ENCODE measurements at places on chromosomes 7 and 10.
A peak's percentile ranks its signal among the peaks of the same experiment; 100 is the strongest.

- no peak for DNase-seq
Measured at GRCh38 chr7:139339025-139339424, 2.1 kb upstream of the FMC1 start.

GRCh38 chr7:5709347-5709950 lies 72.0 kb downstream of the RNF216 start:
- DNase-seq = no peak

GRCh38 chr10:72245949-72246525 lies 27.7 kb upstream of the DDIT4 start:
- no peak for DNase-seq

- DNase-seq = no peak
Measured at GRCh38 chr7:128152721-128153120, 88.4 kb upstream of the LEP start.

GRCh38 chr10:107133656-107134055 lies 30.9 kb downstream of the SORCS1 start:
- no peak for DNase-seq

DNA sequence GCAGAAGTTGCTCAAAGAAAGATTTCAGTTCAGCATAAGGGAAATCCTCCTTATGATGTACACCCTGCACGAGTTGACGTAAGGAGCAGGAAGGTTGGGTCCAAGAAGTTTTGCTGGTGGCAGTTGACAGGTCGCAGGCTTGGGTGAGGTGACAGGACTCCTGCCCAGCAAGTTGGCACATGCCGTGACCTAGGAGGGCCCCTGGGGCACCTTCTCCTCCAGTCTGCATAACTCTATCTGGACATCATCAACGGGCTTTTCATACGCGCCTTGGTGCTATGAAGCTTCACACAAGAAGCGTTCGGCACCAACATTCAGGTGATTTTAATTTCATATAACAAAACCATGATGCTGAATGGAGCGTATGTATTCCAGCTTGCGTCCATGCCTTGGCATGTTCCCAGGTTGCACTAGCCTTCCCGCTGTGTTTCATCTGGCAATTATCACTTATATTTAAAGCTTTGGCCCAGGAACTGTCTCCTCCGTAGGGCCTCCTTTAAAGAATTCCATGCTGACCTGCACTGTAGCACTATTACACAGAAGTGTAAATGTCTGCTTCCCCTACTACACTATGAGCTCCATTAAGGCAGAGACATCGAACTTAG lies 651.6 kb upstream of the FOXK1 start:
- no peak for DNase-seq

GRCh38 chr7:18940593-18941134 lies 176.8 kb downstream of the TWIST1 start:
- DNase-seq = no peak

- no peak for DNase-seq
Measured at GRCh38 chr10:46029461-46030030, 877 bp downstream of the NCOA4 start.

GRCh38 chr10:84416245-84416555 lies 87.8 kb downstream of the CCSER2 start:
- DNase-seq = no peak

DNA sequence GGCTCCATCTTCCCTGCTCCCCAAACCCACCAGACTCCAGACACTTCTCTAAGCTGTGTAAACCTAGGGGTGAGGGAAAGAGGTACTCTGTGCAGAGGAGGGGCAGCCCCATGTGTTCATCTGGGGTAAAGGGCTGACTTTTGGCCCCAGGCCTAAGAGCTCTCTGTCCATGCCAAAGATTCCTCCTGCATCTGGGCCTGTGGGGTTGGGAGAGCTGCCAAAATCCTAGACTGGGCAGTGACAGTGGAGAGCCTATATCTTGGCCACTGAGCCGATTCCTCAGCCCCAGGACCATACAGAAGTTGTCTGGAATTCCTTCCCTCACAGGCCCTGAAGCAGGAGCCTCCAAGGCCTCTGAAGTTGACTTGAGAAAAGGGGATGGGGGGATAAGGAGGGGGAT lies 25.3 kb upstream of the LEP start:
- DNase-seq = no peak

GRCh38 chr10:7102557-7103349 lies 308.1 kb downstream of the SFMBT2 start:
- no peak for DNase-seq

GRCh38 chr10:83929399-83929798 lies 209.9 kb upstream of the GHITM start:
- DNase-seq = no peak

DNA sequence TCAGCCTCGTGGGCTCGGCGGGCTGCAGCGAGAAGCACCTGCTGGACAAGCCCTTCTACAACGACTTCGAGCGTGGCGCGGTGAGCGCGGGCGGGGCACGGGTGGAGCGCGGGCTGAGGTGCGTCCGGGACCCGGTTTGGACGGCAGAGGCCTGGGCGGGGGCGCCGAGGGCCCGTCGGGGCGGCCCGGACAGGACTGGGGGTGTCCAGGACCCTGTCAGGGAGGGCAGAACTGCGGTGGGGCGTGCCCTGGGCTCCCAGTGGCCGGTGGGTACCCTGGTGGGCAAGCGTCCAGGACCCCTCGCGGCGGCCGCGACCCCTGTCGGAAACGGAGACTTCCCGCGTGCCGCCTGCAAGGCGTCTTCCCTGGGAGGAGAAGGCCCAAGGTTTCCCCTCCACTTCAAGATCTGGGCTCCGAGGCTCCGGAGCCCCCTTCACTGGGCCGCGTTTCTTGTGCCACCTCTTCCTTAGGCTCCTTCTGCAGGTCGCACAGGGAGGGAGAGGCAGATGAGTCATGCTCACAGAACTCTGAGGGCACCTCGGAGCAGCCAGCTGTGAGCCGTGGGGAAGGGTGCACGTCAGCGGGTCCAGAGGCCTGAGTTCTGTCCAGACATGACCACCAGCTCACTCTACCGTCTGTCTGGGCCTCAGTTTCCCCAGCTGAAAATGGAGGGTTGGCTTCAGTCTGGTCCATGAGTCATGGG lies 485 bp downstream of the ALOX5 start:
- peak; percentile 10 for DNase-seq

DNA sequence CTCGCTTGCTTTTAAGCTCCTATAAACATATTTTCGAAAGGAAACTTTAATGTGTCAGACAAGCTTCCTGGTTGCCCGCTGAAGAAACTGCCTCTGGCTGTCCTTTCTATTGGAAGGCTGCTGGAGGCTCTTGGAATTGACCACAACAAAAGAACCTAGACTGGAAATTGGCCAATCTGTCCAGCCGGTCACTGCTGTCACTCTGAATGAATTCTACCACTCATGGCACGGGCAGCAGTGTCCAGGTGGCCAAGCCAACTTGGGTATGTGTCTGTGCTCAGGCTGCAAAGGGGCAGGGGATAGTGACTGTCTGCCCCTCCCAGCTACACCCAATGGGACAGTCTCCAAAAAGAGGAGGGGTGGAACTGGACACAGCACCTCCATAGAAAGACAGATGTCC lies 57.6 kb downstream of the CDH23 start:
- no peak for DNase-seq

GRCh38 chr10:13690281-13690825 lies 103.6 kb downstream of the PRPF18 start:
- DNase-seq = no peak

- no peak for DNase-seq
Measured at GRCh38 chr10:117476716-117477115, 65.8 kb upstream of the EMX2 start.

DNA sequence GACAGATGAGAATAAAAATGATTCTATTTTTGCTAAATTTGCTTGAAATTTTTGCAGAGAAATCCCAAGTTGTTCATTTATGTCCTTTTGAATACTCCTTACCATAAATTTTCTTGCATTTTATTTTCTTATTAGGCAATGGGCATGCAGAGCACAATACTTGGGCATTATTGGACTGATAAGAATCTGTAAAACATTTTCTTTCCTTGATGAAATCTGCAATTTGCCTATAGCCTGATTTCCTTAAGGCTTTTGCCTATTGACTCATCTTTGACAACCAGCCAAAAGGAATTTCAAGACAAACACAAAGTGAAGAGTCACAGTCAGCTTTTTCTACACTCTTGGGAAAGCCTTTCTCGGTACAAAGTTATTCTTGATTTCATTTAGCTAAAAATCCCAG lies 30.5 kb upstream of the GNAT3 start:
- no peak for DNase-seq

DNA sequence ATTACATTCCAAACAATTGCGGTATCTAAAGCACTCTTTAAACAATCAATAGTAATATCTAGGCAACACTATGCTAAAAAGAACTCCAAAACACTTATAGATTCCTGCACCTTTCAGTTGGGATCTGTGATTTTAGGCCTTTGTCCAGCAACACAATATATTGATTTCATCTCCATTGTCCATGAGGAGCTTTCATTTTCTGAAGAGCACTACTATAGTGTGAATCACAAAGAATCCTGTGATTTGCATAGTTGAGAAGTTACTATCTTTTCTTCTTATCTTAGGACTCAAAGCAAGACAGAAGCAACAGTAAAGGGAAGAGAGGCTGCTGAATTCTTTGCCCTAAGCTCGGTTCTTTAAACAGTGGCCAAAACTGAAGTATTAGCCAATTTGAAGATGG lies 846.8 kb downstream of the IPMK start:
- no peak for DNase-seq

- no peak for DNase-seq
Measured at GRCh38 chr10:28564905-28565304, 32.0 kb downstream of the WAC start.

DNA sequence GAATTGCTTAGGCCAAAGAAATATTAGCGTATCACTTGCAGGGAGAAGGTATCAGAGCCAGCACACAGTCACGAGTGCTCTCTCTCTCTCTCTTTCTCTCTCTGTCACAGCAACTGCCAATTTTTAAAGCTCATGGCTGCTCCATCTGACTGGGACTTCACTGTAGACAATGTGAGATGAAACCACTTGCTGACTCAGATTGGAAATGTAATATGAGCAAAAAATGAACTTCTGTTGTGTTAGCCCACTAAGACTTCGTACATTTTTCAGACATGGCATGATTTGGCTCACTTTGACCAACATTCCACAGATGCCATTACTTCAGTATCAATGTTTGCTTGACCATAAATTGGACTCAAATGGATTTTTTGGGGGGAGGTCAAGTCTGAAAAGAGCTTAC lies 68.1 kb downstream of the DGKB start:
- no peak for DNase-seq

- DNase-seq = no peak
Measured at GRCh38 chr10:133154996-133155778, 4.8 kb upstream of the KNDC1 start.

- no peak for DNase-seq
Measured at GRCh38 chr7:73952266-73952665, 75.7 kb upstream of the ELN start.

- DNase-seq = no peak
Measured at GRCh38 chr7:144584726-144585125, 181.2 kb upstream of the NOBOX start.

DNA sequence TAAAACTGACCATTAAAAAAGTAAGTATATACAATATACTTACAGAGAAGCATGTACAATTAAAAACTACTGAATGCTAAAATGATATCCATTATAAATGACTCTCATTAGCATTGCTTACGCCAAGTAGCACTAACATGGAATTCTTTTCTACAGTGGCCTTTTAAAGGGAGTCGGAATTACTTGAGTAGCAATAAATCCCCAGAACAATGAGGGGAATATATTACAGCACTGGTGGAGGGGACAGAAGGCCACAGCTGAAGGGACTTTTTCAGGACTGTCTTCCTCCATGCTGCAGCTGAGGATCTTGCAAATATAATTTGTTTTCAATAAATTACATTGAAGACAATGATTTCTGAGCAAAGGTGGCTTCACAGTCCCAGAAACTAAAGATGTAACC lies 97.0 kb downstream of the ALOX5 start:
- DNase-seq = no peak

GRCh38 chr7:108565987-108566386 lies 3.5 kb downstream of the THAP5 start:
- DNase-seq = no peak

GRCh38 chr7:7783001-7783400 lies 64.6 kb upstream of the RPA3 start:
- no peak for DNase-seq

DNA sequence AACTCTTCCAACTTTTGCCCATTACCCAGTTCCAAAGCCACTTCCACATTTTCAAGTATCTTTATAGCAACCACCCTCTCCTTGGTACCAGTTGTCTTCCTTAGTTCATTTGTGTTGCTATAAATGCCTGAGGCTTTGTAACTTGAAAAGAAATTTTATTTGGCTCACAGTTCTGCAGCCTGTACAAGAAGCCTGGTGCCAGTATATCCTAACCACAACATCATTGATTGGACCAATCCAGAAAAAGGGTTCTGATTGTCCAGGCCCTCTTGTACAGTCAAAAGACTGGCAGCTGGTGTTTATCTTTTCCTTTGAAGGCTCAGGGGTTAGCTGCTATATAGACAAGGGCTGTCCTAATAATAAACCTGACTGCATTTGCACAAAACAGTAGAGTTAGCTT lies 21.1 kb upstream of the ABCC2 start:
- no peak for DNase-seq

DNA sequence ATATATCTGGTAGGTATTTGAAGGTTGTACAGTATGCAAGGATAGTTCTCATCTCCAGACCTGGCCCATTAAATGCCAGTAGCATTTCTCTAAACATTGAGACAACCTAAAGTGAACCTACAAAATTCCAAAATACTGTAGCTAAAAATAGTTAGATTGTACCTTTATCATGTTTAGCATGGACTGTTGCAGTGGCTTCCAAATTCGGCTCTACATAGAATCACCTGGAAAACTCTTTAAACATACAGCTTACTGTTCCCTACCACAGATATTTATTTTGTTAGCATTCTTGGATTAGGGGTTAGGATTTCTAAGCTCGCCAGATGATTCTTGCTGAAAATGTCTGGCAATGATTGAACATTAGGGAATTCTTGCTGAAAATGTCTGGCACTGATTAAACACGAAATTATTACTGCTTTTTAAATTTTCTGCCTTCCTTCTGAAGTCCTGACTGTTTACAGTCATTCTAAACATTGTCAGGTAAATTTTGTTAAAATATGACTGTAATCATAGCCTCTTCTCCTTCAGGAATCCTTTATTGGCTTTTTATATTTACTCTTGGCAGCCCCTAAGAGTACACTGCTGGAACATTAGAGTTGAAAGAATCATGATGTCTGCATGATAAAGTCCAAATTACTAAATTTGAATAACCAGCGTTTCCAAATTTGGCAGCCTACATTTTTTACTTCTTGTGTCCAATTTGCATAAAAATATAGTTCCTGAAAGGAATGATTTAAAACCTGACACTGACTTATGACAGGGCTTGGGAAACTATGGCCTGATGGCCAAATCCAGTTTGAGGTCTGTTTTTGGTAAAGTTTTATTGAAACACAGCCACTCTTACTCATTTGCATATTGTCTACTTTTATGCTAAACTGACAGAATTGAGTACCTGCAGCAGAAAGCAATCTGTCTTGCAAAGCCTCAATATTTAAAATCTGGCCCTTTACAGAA lies 40.3 kb downstream of the SHOC2 start:
- no peak for DNase-seq

GRCh38 chr10:93495654-93496321 lies 624 bp upstream of the CEP55 start:
- peak; percentile 21 for DNase-seq

GRCh38 chr7:22189741-22190140 lies 167.2 kb downstream of the RAPGEF5 start:
- no peak for DNase-seq

GRCh38 chr7:2723138-2723850 lies 35.3 kb downstream of the AMZ1 start:
- DNase-seq = no peak

Data from thyroid gland (tissue), 4 donors.